Suprapubic skin (tissue), 4 donors: ENCODE measurements at places on chromosomes 7 and 10. TPM values are rescaled to one million over a fixed set of nuclear protein-coding genes. Genes with fewer than 3 reads are reported as not detected.
A peak's percentile ranks its signal among the peaks of the same experiment; 100 is the strongest.

DNA sequence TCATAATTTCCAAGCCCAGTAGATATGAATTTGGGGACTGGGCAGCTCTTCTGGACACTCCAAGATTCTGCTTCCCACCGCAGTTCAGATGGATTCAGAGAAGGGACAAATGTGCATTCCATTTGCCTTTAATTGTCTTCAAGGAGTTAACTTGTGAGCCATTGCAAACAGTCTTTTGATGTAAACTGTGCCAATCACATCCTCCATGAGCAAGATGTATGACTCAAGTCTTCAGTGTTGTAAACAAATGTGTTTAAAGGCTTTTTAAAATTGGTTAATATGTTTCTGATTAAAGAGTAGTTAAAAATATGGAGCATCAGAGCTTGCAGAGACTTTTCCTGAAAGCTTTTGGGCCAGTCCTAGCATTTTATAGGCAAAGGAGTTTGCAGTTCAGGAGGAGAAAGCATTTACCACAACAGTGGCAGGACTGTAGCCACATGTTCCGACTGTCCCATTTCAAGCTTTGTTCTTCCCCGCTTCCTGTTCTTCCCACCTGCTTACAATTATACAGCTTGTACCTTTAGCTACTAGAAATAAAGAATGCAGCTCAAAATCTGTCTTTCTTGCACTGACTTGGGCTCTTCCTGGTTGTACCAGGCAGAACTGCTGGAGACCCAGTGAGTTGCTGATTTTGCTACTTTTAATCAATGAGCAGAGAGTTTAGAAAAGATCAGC, 6.2 kb downstream of the SLC18A2 start:
- DNase-seq = no peak

- DNase-seq = no peak
These were observed 3.0 kb downstream of the NAMPT start for GRCh38 chr7:106281585-106282318.

- DNase-seq = no peak
These were observed 82.6 kb upstream of the ABCB5 start for GRCh38 chr7:20532890-20533289.

Gene EFCAB10
- total RNA-seq = not detected

DNA sequence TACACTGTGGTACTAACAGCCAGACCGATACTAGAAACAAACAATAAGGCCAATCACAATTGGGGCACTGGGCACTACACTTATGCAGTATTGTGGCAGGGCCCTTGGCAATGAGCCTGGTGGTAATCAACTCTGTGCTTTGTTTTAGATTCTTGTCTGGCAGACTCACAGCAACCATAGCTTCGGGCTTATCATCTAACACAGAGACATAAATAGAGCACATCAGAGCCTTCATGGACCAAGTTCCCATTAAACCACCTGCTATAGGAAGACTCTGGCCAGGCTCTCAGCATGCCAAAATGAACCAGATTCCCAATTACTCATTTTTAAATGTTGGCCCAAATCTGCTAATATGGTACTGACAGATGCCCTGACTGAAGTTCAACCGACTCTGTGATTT, 218.6 kb downstream of the DGKI start:
- DNase-seq = no peak

DNA sequence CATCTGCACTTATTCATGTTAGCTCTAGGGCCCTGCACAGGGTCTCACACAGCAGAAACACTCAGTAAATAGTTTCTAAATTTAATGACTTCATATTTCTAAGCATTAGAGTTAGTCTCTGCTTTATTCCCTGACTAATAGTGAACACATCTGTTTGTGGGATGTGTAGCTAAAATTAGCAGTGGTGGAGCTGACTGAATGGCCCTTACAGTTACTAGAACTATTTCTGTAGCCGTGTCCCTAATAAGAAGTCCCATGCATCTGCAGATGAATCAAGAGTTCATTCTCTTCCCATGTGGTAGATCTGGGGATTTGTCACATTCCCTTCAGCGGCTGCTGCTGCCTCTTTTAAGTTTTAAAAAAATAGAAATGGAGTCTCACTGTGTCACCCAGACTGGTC, 11.7 kb downstream of the MAP3K8 start:
- no peak for DNase-seq

GRCh38 chr7:99011706-99012404, 132.1 kb downstream of the SMURF1 start:
- peak; percentile 78 for DNase-seq

Gene ASZ1
- total RNA-seq = not detected

Gene TMEM225B
- 1.6 TPM for total RNA-seq

- DNase-seq = no peak
These were observed 120.4 kb downstream of the PKD1L1 start for GRCh38 chr7:47827871-47828270.
